ENCODE measurements at places on chromosomes 1 and 21. TPM values are rescaled to one million over a fixed set of nuclear protein-coding genes. Genes with fewer than 3 reads are reported as not detected.

RGS13 gene
- total RNA-seq: 3.9 TPM

PTPRU gene
- 11.7 TPM for total RNA-seq

CLCA4 gene
- not detected for total RNA-seq

- H3K27me3 ChIP-seq: no peaks in the 10 kb centered on the region
- peak; percentile 74 for DNase-seq
- H3K4me1 ChIP-seq: no peaks in the 10 kb centered on the region
- peak overlapping the region; percentile 82 for H3K27ac ChIP-seq
- H3K36me3 ChIP-seq: no peaks in the 10 kb centered on the region
Measured at GRCh38 chr1:112957133-112957812, 1.3 kb upstream of the SLC16A1 start.

GRCh38 chr1:212544110-212544509, 64.5 kb upstream of the ATF3 start:
- no peaks in the 10 kb centered on the region for H3K4me1 ChIP-seq
- no peaks in the 10 kb centered on the region for H3K27me3 ChIP-seq
- H3K36me3 ChIP-seq: no peaks in the 10 kb centered on the region

DNA sequence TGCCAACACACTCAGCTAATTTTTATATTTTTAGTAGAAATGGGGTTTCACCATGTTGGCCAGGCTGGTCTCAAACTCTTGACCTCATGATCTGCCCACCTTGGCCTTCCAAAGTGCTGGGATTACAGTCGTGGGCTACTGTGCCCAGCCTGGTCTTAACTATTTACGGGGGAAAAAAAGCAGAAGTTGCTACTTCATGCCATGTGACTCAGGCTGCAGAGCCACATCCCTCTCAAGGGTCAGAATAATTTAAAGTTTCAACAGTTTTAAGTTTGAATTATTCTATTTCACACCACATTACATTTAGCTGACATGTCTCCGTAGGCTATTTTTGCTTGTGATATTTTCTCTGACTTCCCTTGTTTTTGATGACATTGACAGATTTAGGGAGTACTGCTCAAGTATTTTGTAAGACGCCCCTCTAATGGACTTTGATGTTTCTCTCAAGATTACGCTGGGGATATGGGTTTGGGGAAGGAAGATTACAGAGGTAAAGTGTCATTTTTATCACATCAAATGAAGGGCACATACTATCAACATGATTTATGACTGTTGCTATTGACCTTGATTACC, 14.6 kb upstream of the AGBL4 start:
- H3K27ac ChIP-seq: no peak overlapping the region
- no peak for DNase-seq
- no peaks in the 10 kb centered on the region for H3K27me3 ChIP-seq
- H3K4me1 ChIP-seq: no peaks in the 10 kb centered on the region

GRCh38 chr1:94551449-94551848, 9.9 kb upstream of the F3 start:
- H3K4me1 ChIP-seq: peaks cover 16% of the 10 kb centered on the region
- H3K27me3 ChIP-seq: no peaks in the 10 kb centered on the region
- H3K4me3 ChIP-seq: no peak overlapping the region
- no peak for DNase-seq
- peak overlapping the region; percentile 76 for H3K27ac ChIP-seq

DNA sequence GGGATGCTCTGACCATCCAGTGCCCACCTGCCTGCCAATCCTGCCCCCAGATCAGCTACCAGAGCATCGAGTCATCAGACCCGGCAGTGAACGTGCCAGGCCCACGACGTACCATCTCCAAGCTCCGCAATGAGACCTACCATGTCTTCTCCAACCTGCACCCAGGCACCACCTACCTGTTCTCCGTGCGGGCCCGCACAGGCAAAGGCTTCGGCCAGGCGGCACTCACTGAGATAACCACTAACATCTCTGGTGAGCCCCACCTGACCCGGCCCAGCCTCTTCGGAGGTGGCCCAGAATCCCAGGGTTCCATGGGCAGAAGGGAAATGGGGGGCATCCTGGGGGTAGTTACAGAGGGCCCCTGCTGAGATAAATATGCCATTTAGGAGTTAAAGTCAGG, 43.1 kb downstream of the PTPRU start:
- H3K27ac ChIP-seq: no peak overlapping the region
- DNase-seq: no peak
- H3K4me1 ChIP-seq: peaks cover 4% of the 10 kb centered on the region
- H3K36me3 ChIP-seq: peaks cover 36% of the 10 kb centered on the region
- H3K4me3 ChIP-seq: no peak overlapping the region

DNA sequence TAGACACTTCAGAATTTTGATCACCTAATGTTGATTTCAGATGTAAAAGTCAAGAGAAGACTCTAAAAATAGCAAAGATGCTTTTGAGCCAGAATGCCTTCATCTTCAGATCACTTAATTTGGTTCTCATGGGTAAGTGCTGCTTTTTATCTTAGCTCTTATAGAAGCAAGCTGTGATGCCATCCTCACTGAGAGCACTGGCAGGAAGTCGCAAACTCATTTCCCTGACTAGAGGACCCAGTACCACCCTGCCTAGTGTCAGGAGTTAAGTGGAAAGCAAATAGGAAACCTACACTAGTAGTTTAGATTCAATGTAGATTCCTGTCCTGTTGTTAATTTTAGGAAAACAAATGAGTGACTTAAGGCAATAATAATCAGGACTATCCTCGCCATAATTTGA, 12.1 kb downstream of the IFNAR2 start:
- H3K27ac ChIP-seq: no peak overlapping the region
- H3K36me3 ChIP-seq: peaks cover 32% of the 10 kb centered on the region
- H3K27me3 ChIP-seq: no peaks in the 10 kb centered on the region
- H3K4me3 ChIP-seq: no peak overlapping the region

GRCh38 chr1:94463765-94464330, 45.7 kb downstream of the ABCD3 start:
- no peaks in the 10 kb centered on the region for H3K27me3 ChIP-seq
- peaks cover 47% of the 10 kb centered on the region for H3K36me3 ChIP-seq
- H3K4me1 ChIP-seq: peaks cover 22% of the 10 kb centered on the region
- H3K27ac ChIP-seq: peak overlapping the region; percentile 50

- H3K27ac ChIP-seq: peak overlapping the region; percentile 71
- H3K36me3 ChIP-seq: peaks cover 100% of the 10 kb centered on the region
- no peaks in the 10 kb centered on the region for H3K4me1 ChIP-seq
- no peak for DNase-seq
- H3K4me3 ChIP-seq: no peak overlapping the region
Measured at GRCh38 chr1:37575692-37576091, 19.0 kb downstream of the DNALI1 start.

DNA sequence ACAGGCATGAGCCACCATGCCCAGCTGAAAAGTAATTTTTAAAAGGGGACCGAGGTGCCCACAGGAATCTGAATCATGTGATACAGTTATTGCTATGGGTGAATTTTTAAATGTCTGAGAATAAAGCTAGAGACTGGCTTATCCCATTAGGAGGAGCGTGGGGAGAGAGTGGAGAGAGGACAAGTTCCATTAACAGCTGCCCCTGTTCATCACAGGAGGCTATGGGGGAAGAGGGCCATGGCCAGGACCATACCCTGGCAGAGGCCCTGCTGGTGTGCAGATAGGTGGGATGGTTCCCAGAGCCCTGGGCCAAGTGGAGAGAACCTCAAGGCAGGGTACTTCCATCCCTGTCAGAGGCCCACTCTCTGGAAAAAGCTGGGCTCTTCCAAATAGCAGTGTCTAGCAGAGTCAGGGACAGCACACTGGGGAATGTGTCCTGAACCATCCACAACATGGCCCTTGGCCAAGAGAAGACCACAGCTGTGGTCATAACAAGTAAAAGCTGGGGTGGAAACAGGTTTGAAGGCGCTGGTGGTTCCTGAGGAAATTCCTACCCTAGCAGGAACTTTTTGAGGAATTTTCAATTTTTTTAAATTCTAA, 13.7 kb upstream of the ZNF691 start:
- no peak overlapping the region for H3K4me3 ChIP-seq
- DNase-seq: no peak
- H3K4me1 ChIP-seq: no peaks in the 10 kb centered on the region
- H3K36me3 ChIP-seq: peaks cover 28% of the 10 kb centered on the region
- H3K27me3 ChIP-seq: no peaks in the 10 kb centered on the region

DNA sequence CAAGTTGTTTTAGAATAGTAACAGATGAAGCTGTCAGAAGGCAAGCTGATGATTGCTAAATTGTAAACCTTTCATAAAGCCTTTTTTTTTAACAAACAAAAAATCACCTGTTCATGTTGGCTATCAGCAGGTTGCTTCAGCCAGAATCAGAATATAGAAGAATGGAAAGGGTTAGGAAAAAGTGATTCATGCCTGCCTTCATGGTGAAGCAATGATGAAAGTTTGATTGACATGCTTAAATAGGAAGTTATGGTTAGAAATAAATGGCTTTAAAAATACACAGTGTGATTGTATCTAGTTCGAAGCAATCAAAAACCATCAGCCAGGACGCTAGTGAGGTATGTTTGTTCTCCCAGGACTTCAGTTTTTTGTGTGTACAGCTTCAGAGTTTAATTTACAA, 37.9 kb downstream of the GABPA start:
- no peaks in the 10 kb centered on the region for H3K4me1 ChIP-seq
- H3K36me3 ChIP-seq: peaks cover 20% of the 10 kb centered on the region
- no peak overlapping the region for H3K4me3 ChIP-seq
- DNase-seq: no peak
- H3K27me3 ChIP-seq: no peaks in the 10 kb centered on the region
- no peak overlapping the region for H3K27ac ChIP-seq

All from stomach (tissue), 19 donors.